ENCODE measurements at places on chromosomes 5 and 9.

DNA sequence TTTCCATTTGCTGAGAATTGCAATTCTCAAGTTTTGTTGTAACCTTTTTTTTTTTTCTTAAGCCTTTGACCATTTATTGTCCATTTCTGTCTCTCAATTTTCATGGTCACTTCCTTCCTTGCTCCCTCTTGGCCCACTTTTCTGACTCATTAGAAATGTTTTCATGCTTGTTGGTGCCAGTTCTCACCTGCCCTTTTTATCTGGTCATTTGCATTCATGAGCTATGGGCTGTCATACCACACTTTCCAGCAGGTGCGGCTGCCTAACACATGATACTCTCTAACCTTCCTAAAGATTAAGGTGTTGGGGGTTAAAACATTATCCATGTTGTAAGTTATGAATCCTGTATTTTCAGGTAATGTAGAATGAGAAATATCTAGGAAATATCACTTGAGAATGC, 150.5 kb upstream of the TLX3 start:
- no peak for DNase-seq

DNA sequence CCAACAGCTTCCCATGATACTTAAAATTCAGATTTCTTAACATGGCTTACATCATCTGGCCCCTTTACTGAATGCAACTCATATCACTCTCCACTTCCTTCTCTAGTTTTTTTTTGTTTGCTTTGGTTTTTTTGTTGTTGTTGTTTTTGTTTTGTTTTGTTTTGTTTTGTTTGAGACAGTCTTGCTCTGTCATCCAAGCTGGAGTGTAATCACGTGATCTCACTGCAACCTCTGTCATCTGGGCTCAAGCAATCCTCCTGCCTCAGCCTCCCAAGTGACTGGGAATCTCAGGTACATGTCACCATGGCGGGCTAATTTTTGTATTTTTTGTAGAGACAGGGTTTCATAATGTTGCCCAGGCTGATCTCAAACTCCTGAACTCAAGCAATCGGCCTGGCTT, 41.4 kb downstream of the CPLANE1 start:
- DNase-seq, result no peak

- peak; percentile 19 for DNase-seq
Measured at GRCh38 chr5:81749192-81749560, 1.7 kb downstream of the SSBP2 start.

DNA sequence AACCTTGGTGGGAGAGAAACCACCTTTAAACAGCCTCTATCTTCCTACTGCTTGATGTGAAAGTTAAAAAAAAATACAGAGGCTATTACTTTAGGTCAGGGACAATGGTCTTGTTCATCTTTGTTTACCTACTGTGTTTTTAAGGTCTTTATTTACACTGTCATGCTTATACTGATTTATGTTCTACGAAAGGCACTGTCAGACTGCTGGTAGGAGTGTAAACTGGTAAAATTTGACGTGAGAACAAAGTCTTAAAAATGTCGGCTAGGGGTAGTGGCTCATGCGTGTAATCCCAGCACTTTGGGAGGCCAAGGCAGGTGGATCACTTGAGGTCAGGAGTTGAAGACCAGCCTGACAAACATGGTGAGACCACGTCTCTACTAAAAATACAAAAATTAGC, 42.1 kb upstream of the ELOVL7 start:
- DNase-seq, result no peak

- no peak for DNase-seq
Measured at GRCh38 chr5:169860585-169860984, 119.7 kb downstream of the INSYN2B start.

GRCh38 chr9:87004016-87004415, 56.7 kb upstream of the GAS1 start:
- no peak for DNase-seq

DNA sequence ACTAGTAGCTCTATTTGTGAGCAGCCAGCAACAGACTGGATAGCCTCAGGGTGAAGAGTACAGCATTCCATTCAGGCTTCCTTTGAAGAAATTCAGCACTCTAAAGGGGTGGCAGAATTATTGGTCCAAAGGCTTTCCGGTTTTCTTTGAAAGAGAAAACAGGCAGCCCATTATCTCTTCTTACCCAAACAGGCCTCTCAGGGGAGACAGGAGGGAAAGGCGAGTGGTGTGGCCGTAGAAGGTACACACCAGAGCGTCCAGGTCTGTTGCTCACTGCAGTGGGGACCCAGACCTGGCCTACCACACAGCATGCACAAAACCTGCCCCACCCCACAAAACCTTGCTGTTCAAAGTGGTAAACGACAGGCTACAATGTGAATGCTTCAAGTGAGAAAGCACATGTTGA, 83.3 kb downstream of the ZNF608 start:
- DNase-seq, result no peak

DNA sequence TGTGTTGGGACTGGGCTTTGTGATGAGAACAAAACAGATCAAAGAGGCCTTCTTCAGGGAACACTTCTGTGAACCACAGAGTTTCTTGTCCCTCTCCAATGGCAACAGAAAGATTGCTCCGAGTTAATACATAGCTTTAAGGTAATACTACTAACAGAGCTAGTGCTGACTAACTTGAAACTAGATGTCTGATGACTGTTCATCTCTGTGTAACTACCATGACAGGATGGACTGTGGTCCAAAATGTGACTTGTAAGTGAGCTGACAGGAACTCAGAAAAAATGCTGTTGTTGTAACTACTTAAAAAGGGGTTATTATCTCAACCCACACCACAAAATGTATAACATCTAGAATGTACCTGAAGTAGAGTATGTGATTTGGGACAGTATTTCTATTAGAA, 630.2 kb upstream of the DMAC1 start:
- no peak for DNase-seq

- DNase-seq, result no peak
Measured at GRCh38 chr9:5620494-5620893, 8.4 kb upstream of the RIC1 start.

GRCh38 chr5:98468188-98468869, 305.1 kb upstream of the RGMB start:
- no peak for DNase-seq

GRCh38 chr5:20223451-20223850, 235.5 kb upstream of the CDH18 start:
- no peak for DNase-seq

- DNase-seq, result no peak
Measured at GRCh38 chr9:128187361-128187760, 4.0 kb downstream of the CIZ1 start.

DNA sequence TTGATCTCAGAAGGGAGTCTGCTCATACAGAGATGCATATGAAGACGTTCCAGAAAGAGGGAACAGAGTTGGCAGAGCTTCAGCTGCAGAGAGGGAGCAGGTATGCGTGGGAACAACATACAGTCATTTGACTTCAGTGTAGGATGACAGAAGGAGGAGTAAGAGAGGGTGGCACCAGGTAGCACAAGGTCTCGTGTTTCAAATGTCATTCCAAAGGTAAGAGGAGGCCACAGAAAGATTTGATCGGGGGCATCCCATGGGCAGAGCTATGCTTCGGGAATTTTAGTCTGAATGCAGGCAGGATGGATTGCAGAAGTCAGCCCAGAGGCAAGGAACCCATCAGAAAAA, 367.1 kb downstream of the CDK5RAP2 start:
- peak; percentile 61 for DNase-seq

DNA sequence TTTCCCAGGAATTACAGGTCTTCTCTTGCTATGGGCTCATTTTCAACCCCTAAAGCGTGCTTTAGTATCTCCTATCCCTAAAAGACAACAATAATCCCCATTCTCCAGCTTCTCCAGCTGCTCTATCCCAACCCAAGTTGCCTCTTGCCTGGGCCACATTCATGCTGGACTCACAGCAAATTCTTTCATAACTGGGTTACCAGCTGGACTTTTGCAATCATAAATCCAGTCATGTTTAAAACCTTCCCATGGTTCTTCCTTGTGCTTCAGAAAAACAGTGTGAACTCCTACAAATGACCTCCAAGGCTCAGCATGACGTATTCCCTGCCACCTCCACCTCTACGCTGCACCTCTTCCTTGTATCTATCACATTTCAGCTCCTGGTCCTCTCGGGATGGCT, 346.9 kb downstream of the GADD45G start:
- DNase-seq, result no peak

DNA sequence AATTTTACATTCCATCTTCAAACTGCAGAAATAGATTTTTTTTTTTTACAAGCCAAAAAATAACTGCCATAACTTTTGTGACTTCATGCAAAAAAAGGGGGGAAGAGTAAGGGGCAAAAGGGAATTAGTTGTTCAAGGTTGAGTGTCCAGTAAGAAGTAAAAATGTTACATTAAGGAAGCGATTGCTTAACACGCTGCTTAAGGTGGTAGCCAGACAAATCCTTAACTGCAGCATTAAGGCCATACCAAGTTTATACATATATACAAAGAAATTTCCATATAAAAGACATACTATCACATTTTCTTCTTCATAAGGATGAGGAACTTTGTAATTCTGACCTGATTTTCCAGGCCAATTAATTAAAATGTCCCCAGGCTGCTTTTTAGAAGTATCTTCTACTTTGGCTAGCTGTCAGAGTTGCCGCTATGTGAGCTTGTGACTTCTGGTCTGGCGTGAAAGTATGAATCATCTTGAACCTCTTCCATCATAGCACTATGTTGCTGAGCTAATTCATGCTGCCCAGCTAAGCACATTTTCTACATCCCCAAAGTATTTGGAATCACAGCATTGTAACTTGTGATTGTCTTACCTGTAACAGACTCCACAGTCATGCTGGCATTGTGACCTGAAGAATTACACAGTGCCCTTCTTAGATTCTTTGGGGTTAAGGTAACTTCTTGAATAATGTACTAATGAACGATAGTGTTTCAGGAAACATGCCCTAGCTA, 40.0 kb downstream of the G3BP1 start:
- no peak for DNase-seq

- peak; percentile 67 for DNase-seq
Measured at GRCh38 chr9:110290001-110290400, 33.7 kb upstream of the TXN start.

DNA sequence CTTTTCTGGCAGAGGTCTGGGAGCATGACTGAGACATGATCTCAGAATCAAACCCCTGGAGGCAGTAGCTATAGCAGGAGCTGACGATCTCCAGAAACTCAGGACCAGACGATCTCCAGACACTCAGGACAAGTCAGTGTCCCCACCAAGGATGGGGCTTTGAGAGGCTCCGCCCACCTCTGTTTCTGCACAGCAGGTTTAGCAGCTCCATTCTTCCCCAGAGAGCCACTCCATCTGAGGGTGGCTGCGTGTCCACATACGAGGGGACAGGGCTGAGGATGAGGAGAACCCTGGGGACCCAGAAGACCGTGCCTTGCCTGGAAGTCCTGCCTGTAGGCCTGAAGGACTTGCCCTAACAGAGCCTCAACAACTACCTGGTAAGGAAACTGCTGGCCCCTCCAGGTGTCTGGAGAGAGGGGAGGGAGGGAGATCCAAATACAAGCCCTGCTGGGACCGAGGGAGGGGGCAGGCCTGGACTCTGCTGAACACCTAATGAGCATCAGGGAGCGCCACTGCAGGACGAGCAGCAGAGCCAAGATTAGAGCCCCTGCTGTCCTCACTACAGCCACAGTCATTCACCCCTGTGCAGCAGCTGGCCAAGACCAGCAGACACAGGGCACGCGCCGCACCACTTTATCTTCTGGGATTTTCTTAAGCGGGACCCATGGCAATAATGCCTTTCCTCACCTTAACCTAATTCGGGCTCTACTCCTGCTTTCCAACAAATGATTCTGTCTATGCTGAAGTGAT, at the start of gene GABRP:
GABRP (plus strand) TSS at position 228 of the 750 bp plus-strand sequence. CDS start 4,891 bp downstream, outside the sequence.
- DNase-seq, result no peak

DNA sequence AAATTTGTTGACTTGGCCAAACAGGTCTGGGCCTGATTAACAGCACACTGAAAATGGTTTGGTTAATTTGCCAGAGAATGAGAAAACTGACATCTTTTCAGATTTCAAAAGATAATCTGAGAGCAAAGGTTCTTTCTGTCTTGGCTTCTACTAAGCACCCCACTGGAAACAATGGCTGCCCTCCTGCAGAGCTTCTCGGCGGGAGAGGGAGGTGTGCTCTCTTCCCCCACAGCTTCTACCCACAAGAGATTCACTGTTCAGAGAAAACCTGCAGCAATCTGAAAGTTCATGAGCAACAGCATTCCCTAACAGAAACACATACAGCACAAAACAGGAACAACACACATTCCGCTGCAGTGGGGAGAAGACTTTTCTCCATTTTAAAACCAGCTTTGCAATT, 3.0 kb downstream of the DNAH5 start:
- DNase-seq, result no peak

DNA sequence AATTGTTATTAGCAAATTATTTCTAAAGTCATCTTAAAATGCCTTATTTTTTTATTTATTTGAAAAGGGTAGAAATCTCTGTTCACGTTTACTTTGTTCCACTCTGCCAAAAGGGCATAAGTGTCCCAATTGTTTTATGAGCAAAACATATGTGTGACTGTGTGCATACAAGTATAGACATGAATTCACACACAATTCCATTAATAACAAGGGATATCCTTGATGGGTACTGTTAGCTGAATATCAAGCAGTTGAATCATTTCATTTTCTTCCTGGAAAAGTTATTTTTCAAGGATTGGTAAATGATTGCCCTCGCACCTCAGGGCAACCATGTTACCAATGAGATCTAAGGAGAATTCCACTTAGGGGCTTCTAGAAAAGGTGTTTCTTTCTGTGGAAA, 92.1 kb upstream of the TAF11L2 start:
- DNase-seq, result no peak

- peak; percentile 46 for DNase-seq
Measured at GRCh38 chr5:144183254-144183889, 12.7 kb downstream of the KCTD16 start.

DNA sequence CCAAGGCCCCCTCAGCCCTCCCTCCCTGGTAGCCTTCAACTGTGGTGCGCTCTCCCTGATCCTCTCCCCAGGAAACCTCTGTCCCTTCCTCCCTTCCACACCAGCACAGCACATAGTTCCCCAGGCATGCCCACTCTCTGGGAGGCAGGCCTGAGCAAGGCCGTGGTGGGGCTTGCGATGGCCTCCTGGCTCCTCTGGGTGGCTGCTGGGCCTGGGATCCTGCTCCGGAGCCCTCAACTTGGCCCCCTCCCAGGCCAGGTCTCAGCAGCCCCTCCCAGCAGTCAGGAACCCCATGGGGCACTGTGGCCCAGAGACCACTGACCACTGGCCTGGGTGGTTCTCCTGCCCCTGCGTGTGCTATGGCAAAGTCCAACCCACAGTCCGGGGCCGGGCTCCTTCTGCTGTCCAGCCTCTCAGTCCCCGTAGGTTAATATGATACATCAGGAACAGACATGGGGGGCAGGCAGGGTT, 125.8 kb downstream of the ZNF354C start:
- no peak for DNase-seq

DNA sequence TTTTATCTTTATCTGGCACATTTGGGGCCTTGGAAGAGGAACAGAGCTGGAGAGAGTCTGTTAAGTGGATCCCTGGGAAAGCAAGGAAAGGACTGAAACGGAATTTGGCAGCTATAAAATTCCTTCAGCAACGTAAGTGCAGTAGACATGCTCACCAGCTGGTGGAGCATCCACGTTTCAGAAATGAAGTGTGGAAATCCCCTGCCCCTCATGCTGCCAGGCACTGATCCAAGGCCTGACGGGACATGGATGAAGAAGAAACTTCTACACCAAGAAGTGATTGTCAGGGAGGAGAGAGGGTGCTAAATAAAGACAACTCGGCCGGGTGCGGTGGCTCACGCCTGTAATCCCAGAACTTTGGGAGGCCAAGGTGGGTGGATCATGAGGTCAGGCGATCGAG, 209.3 kb downstream of the ROR2 start:
- no peak for DNase-seq

GRCh38 chr5:14595189-14595588, 13.6 kb downstream of the OTULINL start:
- no peak for DNase-seq
